GOT3 (cell line): ENCODE measurements at places on chromosomes 11 and 22.

- no peak for DNase-seq
Observed at GRCh38 chr22:22840780-22841179, 46.8 kb upstream of the IGLL5 start.

DNA sequence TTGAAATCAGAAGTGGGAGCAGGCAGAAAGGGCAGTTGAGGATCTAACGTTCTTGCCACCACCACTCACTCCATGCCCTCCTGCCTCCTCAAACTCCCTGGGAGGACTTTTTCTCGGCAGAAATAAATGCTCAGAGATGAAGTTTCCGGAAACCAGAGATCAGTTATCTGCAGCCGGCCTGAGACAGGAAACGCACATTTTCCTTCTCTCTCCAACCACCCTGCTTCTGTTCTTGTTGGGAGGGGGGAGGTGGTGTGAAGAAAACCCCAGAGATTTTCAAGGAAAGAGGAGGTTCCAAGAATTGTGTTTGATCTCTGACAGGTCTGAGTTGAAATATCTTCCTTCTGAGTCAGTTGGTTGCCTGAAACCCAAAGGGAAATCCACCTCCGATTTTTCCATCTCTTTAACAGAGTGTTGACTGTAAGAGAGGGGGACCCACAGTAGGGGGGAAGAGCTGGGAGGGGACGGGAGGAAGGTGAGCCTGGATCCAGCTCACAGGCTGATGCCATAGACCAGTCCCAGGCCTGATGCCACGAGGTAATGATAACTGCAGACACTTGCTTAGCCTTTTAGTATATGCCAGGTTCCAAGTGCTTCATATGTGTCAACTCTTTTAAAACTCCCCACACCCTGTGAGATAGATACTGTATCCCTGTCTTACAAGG is 100.8 kb downstream of the TRAF6 start:
- DNase-seq = no peak

GRCh38 chr11:88480223-88480622 is 142.7 kb upstream of the CTSC start:
- peak; percentile 3 for DNase-seq

GRCh38 chr11:65853246-65853979 is 4.6 kb downstream of the CFL1 start:
- no peak for DNase-seq

DNA sequence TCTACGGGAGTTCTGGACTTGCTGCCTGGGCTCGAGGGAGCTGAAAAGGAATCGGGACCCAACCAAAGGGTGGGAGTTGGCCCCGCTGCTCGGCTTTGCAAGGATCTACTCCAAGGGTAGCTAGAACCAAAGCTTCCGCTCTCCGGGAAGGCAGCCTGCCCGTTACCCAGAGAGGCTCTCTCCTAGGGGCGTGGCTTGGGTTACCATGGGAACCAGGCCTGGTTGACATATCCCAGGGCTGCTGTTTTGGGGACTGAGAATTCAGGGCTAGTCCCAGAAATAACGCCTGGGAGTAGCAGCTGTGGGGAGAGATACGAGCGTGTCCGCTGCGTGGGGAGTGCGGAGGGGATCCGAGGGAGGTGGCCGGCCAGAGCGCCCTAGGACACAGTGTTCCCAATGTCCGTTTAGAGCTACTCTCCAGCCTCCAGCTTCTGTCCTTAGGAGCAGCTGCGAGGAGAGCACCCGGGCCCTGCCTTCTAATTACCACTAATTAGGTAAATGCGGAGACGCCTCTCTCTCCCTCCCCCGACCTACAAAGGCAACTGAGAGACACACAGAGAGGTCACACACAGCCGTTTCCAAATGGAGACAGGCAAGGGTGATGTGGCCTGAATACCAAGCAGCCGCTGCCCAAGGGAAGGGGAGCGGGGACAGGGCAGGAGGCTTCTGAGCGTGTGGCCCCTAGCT is 141.6 kb upstream of the CADM1 start:
- no peak for DNase-seq

- no peak for DNase-seq
Observed at GRCh38 chr11:68948496-68948895, 32.3 kb downstream of the MRGPRD start.
